Hepatocyte (in vitro differentiated cells): ENCODE measurements at places on chromosomes 5 and 9.

DNA sequence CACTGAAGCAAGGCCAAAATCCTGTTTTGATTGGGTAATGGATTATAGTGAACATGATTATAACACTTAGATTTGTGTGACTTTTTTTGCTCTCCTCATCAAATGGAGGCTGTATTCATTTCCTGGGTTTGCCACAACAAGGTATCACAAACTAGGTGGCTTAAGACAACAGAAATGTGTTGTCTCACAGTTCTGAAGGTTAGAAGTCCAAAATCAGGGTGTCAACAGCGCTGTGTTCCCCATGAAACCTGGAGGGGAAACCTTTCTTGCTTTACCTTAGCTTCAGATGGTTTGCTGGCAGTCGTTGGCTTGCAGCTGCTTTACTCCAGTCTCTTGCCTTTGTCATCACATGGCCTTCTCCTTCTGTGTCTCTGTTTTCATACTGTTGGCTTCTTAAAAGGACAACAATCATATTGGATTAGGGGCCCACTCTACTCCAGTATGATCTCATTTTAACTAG is 32.4 kb downstream of the CDC42SE2 start:
- no peak overlapping the region for H3K27ac ChIP-seq
- no peak for DNase-seq
- H3K36me3 ChIP-seq = no peaks in the 10 kb centered on the region
- H3K4me1 ChIP-seq = no peaks in the 10 kb centered on the region
- H3K4me3 ChIP-seq = no peak overlapping the region
- no peaks in the 10 kb centered on the region for H3K27me3 ChIP-seq

DNA sequence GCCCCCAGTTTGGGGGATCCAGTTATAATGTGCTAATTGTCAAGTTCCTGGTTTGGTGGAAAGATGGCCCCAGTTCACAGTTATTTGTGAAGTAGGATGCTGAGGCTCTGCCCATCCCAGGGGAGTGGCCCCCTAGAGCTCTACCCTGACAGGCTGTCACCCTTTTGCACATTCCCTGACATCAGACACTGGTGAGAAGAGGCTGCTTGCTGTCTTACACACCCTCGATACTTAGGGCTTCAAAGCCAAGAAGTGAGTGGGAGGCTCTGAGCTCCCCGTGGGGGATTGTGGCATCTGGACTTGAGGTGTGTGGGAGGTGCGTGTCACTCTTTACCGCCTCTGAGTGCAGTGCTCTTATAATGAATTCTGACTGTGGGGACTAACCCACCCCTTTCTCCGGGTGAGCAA is 168.5 kb downstream of the DOCK2 start:
- H3K27me3 ChIP-seq = peaks cover 7% of the 10 kb centered on the region
- H3K27ac ChIP-seq = no peak overlapping the region
- H3K36me3 ChIP-seq = no peaks in the 10 kb centered on the region
- H3K4me1 ChIP-seq = peaks cover 7% of the 10 kb centered on the region

- H3K36me3 ChIP-seq = no peaks in the 10 kb centered on the region
- H3K27ac ChIP-seq = peak overlapping the region; percentile 25
- H3K4me3 ChIP-seq = no peak overlapping the region
- H3K27me3 ChIP-seq = no peaks in the 10 kb centered on the region
These were observed 377.3 kb downstream of the KIAA0825 start for GRCh38 chr5:94240993-94241651.

GRCh38 chr5:148887123-148887881 is 60.9 kb downstream of the ADRB2 start:
- no peak overlapping the region for H3K4me3 ChIP-seq
- no peak overlapping the region for H3K27ac ChIP-seq
- DNase-seq = no peak
- H3K27me3 ChIP-seq = no peaks in the 10 kb centered on the region
- no peaks in the 10 kb centered on the region for H3K4me1 ChIP-seq
- no peaks in the 10 kb centered on the region for H3K36me3 ChIP-seq

GRCh38 chr9:18826248-18826647 is 206.8 kb downstream of the SAXO1 start:
- DNase-seq = peak; percentile 8
- no peaks in the 10 kb centered on the region for H3K36me3 ChIP-seq
- no peaks in the 10 kb centered on the region for H3K4me1 ChIP-seq
- no peaks in the 10 kb centered on the region for H3K27me3 ChIP-seq
- peak overlapping the region; percentile 31 for H3K27ac ChIP-seq
- H3K4me3 ChIP-seq = no peak overlapping the region

- no peaks in the 10 kb centered on the region for H3K4me1 ChIP-seq
- no peaks in the 10 kb centered on the region for H3K36me3 ChIP-seq
- no peaks in the 10 kb centered on the region for H3K27me3 ChIP-seq
These were observed 211.8 kb downstream of the DCP2 start for GRCh38 chr5:113188436-113188835.
